ENCODE measurements at places on chromosomes 16 and 17.
A peak's percentile ranks its signal among the peaks of the same experiment; 100 is the strongest.

DNA sequence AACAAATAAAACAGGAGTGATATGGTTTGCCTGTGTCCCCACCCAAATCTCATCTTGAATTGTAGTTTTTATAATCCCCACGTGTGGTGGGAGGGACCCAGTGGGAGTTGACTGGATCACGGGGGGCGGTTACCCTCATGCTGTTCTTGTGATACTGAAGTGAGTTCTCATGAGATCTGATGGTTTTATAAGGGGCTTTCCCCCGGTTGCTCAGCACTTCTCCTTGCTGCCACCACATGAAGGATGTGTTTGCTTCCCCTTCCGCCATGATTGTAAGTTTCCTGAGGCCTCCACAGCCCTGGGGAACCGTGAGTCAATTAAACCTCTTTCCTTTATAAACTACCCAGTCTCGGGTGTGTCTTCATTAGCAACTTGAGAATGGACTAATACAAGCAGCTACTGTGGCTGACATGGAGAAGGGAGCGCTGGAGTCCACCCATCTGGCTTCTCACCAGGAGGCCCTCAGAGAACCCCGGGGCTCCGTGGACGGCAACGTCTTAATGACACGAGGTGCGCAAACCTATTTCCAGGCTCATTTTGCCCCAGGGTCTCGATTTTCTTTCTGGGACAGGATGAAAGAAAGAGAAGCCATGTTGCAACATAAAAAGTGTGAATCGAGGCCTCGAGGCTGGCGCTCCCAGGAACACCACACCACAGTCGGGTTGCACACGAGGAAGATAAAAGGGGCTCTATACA lies 129.5 kb downstream of the DYNLRB2 start:
- no peak for DNase-seq

DNA sequence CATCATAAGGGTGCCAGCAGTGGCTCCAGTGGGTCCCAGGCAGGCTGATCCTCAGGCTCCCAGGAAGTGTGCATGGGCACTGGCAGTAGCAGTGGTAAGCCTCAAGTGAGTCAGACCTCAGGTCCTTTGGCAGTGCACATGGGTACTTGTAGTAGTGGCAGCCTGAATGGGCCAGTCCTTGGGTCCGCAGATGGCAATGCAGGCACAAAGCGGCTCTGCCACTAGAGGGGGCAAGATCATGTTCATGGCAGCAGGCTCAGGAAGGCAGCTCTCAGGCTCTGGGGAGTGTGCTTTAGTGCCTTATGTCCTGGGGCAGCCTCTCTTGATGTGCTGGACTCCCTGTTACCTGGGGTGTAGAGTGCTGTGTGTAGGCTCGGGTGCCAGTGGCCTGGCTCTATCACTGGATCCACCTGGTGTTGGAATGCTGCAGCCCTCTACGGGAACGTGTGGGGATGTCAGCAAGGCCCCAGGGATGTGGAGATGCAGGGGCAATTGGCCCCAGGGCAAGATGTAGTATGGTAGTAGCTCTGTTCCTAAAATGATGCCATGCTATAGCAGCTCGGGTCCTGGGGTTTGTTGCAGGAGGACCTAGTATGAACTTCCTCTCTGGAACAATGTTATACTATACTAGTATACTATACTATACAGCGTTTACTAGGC lies 11.0 kb downstream of the ACSM3 start:
- peak; percentile 48 for DNase-seq

- DNase-seq = no peak
Observed at GRCh38 chr17:72502371-72503341, 381.8 kb downstream of the SOX9 start.

GRCh38 chr16:68902969-68903345 lies 59.6 kb downstream of the TANGO6 start:
- DNase-seq = no peak

GRCh38 chr17:40597556-40598300 lies 32.5 kb upstream of the CCR7 start:
- no peak for DNase-seq

- DNase-seq = peak; percentile 72
Observed at GRCh38 chr17:77444984-77445759, 304.4 kb downstream of the SEC14L1 start.

- DNase-seq = no peak
Observed at GRCh38 chr17:33464669-33465280, 171.7 kb upstream of the ASIC2 start.

DNA sequence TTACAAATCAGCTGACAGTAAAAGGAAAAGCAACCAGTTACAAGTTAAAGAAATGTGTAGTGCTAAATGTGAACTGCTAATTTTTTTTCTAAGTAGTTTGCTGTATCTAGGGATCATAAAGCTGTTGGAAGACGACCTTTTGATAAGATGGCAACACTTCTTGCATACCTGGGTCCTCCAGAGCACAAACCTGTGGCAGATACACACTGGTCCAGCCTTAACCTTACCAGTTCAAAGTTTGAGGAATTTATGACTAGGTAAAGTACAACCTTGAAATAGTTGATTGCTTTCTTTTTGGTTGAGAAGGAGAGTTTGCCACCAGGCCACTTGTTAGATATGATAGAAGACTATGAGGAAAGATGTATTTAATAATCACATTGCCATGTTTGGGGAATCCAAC lies 35.4 kb downstream of the OMG start:
- DNase-seq = no peak

GRCh38 chr17:43021741-43022512 lies at the start of gene VAT1:
TSS of gene VAT1 (minus strand) at chr17:43022385. CDS start at chr17:43022322, 63 bp downstream.
- DNase-seq = peak; percentile 47

GRCh38 chr17:41352597-41353366 lies 2.2 kb upstream of the KRT33A start:
- DNase-seq = no peak

DNA sequence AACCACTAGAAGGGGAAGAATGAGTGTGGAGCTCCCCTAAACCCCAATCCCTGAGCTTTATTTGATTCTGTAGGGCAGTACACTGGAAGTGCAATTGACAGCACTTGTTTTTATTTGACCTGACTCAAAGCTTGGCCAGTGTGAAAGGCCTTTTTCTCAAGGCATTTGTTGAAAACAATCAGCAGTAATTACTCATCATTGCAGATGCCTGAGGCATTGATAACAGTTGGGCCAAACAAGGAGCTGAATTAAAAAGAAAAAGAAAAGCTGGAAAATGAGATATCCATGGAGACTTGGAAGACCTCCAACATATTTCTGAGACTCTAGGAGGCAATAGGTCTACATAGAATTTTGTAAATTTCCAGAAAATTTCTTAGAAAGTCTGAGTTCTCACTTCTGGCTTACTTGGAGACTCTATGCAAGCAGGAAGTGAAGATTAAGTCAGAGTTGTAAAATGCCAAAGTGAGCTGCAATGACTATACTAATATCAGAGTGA lies 200.8 kb upstream of the KCNJ16 start:
- no peak for DNase-seq

GRCh38 chr16:89617036-89617435 lies 3.6 kb downstream of the DPEP1 start:
- DNase-seq = no peak

DNA sequence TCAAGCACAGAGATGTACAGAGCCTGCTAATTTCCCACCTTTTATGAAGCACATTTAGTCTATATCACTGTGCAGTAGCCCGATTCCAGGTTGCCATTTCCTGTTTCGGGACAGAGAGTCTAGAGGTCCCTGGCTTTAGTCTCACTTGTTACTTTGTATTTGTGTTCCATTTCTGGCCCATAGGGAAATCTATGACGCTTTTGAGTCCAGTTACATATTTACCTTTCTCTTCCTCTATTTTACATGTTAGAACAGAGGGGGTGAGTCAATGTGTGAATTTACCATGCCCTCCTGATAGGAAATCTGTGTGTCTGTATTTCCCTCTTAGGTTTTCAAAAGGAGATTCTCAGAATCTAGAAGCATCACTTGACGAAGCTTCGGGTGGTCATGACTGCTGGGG lies 227.1 kb upstream of the ZFHX3 start:
- DNase-seq = no peak

GRCh38 chr17:752620-753219 lies 656 bp upstream of the GEMIN4 start:
- no peak for DNase-seq

GRCh38 chr17:46117850-46118696 lies 75.2 kb downstream of the KANSL1 start:
- no peak for DNase-seq

- DNase-seq = no peak
Observed at GRCh38 chr16:82857693-82858365, 231.1 kb downstream of the CDH13 start.

GRCh38 chr17:4678448-4679026 lies 25.4 kb downstream of the PELP1 start:
- DNase-seq = no peak

- DNase-seq = no peak
Observed at GRCh38 chr17:228951-229708, 47.7 kb upstream of the DOC2B start.

DNA sequence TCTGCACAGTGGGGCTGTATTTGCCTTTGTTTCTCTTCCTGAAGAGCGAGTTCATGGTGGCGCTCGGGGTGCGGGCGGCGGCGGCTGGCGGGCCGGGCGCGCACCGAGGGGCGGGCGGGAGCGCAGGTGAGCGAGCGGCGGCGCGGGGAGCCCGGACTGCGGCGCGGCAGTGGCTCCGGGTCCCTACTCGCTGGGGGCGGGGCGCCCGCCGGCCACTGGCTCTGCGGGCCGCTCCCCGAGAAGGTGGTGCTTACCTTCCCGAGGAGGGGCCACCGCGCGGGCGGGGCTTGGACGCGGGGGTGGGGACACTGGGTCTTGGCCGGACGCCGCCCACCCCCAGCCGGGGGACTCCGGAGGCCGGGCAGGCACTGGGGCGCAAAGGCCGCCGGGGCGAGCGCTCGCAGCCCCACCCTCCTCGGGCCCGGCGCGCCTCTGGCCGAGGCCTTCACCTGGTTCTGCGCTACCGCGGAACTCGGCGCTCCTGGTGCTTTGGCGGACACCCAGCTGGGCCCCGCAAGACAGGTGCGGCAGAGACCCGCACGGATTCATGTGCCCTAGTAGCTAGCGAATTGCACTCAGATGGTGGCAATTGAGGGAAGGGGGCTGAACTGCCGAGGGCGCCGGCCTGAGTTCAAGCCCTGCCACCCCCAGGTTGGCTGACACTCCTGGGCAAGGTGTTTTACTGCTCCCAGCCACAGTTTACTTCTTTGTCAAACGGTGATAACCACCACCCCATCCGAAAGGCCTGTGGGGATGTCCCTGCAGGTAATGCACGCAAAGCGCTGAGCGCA lies at the start of gene PPL:
TSS of gene PPL (minus strand) at position 158 of the 791 bp plus-strand sequence. CDS start at position 55, 103 bp downstream.
- DNase-seq = no peak

DNA sequence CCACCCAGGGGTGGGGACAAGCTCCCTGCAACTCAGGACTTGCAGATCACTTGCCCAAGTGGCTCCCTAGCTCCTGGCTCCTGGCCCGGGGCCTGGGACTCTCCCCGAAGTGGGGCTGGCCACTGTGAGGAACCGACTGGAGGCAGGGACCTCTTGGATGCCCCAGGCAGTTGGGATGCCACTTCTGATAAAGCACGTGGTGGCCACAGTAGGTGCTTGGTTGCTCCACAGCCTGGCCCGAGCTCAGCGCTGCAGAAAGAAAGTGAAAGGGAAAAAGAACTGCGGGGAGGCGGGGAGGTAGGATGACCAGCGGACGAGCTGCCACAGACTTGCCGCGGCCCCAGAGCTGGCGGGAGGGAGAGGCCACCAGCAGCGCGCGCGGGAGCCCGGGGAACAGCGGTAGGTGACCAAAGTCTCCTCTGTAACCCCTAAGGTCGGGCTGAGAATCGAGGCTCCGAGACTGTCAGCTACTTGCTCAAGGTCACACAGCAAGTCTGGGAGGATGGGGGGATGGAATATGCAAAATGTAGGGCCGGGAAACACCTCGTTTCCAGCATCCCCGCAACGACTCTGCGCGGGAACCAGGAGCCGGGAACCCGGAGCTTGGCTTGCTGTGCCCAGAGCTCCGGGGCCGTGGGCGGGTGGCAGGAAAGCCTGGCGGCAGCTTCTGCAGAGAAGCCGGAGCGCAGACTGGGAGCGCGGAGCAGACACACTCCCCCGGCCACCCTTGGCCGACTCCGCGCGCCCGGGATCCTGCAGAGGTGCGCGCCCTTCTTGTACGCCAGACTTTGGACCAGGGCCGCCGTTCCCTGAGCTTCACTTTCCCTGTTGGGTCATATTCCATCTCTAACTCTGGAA lies 1.9 kb downstream of the CIITA start:
- no peak for DNase-seq

DNA sequence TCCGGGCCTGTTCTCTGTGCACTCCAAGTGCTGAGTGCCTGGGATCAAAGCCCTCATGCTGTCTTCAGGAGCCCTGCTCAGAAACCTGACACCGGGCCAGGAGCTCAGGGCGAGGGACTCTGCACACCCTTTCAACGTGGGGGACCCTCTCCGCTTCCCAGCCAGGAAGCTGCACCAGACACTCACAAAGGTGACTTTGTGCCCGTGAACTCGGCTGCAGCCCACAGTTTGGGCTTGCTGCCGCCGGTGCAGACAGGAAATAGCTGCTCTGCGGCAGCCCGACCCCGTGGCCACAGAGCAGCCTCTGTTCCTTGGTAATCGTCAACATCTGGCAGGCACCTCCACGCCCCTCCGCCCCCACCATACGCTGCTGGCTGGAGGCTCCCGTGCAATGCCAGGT lies 93.4 kb upstream of the METRNL start:
- peak; percentile 26 for DNase-seq

DNA sequence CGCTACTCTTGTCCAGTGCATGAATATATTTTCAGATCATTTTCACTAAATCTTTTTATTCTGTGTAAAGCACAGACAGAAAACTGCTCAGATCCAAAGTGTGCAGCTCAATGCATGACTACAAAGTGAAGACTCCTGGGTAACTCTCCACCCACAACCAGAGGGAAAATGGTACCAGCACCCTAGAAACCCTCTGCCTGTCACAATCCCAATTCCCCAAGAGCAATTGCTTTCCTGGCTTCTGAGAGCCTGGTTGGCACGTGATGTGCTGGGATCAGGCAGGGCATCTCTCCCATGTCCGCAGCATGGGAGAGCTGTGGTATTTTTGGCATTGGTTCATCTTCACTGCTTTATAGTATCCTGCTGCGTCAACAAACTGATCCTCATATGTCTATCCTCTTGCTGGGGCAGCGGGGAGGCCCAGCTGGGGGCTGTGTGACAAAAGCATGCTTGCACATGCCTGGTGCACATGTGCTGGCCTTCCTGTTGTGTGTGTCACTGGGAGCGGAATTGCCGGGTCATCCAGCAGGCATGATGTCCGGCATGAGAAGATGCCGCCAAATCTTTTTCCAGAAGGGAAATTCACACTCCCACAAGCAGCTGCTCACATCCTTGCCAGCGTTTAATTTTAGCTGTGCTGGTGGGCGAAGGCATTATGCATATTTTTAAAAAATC lies 278.9 kb upstream of the FOXF1 start:
- no peak for DNase-seq

GRCh38 chr16:66605177-66605978 lies 874 bp downstream of the CMTM3 start:
- DNase-seq = no peak

Data from stimulated activated CD4-positive, alpha-beta T cell treated with anti-CD3 and anti-CD28 coated beads, Interleukin-12 subunit alpha, Interleukin-12 subunit beta, amount 100 ng/mL, for 48 hours (primary cell).